ENCODE measurements at places on chromosomes 4 and X. TPM values are rescaled to one million over a fixed set of nuclear protein-coding genes. Genes with fewer than 3 reads are reported as not detected.
A peak's percentile ranks its signal among the peaks of the same experiment; 100 is the strongest.

DNA sequence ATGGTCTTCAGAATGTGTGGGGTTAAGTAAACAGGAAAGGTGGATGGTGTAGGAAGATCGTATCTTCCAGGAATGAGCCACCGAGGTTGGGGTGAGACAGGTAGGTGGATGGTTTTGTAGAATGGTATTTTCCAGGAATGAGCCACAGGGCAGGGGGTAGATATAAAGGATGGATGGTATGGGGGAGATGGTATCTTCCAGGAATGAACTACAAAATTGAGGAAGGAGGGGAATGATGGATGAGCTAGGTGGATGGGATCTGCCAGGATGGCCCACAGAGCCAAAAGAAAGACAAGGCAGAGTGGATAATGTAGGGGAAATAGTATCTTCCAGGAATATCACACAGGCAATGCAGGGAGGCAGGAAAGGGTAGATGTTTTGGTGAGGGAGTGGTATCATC is 60.0 kb downstream of the MAOA start:
- no peak overlapping the region for H3K27ac ChIP-seq
- H3K4me1 ChIP-seq: no peaks in the 10 kb centered on the region
- no peaks in the 10 kb centered on the region for H3K36me3 ChIP-seq

- H3K27me3 ChIP-seq: no peaks in the 10 kb centered on the region
- no peak for DNase-seq
- no peaks in the 10 kb centered on the region for H3K4me1 ChIP-seq
- no peaks in the 10 kb centered on the region for H3K36me3 ChIP-seq
These were observed 296.2 kb downstream of the FRMPD4 start for GRCh38 chrX:12434493-12434892.

TLR10 gene
- 0.17 TPM for total RNA-seq

DNA sequence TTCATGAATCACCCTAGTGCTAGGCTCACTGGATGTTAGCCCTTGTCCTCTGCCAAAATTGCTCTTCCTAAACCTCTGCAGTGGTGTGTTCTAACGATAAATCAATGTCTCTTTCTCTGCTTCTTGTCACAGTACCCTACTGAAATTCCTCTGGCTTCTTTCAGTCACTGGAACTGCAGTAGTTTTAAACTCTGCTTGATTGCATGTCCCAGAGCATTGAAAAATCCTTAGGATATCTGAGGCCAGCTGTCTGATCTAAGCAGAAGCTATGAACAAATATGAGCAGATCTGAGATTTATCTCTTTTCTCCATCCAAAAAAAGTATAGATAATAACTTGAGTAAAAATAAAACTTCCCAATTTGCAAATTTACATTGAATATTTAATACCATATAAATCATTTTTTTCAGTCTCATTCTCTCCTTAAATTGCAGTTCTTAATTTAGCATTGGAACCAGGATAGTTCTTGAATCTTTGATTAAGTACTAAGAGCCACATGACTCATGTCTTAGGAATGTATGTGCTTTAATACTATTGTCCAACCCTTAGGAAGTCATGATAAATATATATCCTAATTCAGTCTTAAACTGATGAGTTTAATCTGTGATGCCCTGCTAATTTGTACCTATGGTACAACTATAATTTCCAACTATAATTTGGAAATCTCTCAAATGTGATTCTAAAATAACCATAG is 169.7 kb downstream of the PDHA2 start:
- H3K27me3 ChIP-seq: no peaks in the 10 kb centered on the region
- H3K36me3 ChIP-seq: no peaks in the 10 kb centered on the region
- no peak overlapping the region for H3K4me3 ChIP-seq
- H3K27ac ChIP-seq: no peak overlapping the region
- H3K4me1 ChIP-seq: no peaks in the 10 kb centered on the region
- DNase-seq: no peak

DNA sequence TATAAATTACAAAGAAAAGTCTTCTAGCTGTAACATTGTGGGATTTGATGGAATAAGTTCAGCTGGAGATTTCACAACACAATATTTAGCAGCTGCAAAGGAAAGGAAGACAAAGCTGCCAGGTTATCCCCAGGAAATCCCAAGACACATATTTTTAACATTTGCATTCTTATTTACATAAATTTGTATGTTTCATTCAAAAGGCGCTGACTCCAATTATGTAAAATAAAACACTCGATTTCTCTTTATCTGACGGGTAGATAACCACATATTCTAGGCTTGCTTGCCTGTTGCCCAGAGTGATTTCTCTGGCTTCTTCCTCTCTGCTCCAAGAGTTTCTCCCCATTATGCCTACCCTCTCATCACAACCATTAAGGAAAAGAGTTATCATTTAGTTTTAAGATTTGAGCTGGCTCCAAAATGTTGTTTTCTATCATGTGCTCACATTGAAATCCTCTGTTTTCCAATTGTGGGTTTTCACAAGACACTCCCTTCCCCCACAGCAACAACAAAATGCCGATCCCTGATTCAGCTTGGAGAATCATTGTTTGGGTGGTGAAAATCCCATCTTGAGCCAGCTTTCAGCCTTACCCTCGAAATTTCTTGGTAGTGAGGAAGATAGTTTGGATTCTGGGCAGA is 128.2 kb upstream of the RASGEF1B start:
- no peaks in the 10 kb centered on the region for H3K36me3 ChIP-seq
- no peaks in the 10 kb centered on the region for H3K27me3 ChIP-seq
- no peak for DNase-seq
- H3K4me1 ChIP-seq: no peaks in the 10 kb centered on the region

PPARGC1A gene
- 89.3 TPM for total RNA-seq

CXorf49 gene
- not detected for total RNA-seq

- H3K4me1 ChIP-seq: no peaks in the 10 kb centered on the region
- H3K36me3 ChIP-seq: no peaks in the 10 kb centered on the region
- no peaks in the 10 kb centered on the region for H3K27me3 ChIP-seq
- no peak for DNase-seq
These were observed 9.1 kb downstream of the SLC7A3 start for GRCh38 chrX:70921709-70922352.

DNA sequence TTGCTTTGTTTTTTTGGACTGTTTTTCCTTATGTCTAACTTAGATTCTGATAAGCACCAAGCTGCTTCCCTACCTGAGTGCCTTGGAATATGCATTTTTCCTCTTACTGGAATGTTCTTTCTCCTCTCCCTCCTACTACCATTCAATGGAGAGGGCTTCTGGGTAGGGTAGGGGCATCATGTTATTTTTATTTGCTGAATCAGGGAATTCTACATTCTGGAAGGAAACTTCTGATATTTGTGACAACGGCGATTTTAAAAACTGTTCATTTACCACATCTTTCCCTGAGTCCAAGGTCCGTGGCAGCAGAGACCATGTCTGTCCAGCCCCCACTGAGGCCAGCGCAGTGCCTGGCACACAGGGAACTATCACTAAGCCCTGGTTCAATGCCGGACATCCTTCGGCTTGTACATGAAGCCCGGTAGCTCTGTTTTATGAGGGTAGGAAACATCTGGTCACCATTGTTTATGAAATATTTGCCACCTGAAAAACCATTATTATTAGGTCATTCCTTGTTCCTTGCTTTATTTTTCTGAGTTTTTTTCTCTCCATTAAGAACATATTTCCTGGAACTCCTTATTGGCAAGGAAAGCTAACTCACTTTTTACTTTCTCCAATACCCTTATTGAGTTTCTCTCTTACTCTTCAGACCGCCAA is 57.0 kb downstream of the PALLD start:
- DNase-seq: no peak
- no peaks in the 10 kb centered on the region for H3K36me3 ChIP-seq
- H3K27ac ChIP-seq: no peak overlapping the region
- no peaks in the 10 kb centered on the region for H3K27me3 ChIP-seq
- H3K4me3 ChIP-seq: no peak overlapping the region

MAGIX gene
- total RNA-seq: 3.7 TPM

DNA sequence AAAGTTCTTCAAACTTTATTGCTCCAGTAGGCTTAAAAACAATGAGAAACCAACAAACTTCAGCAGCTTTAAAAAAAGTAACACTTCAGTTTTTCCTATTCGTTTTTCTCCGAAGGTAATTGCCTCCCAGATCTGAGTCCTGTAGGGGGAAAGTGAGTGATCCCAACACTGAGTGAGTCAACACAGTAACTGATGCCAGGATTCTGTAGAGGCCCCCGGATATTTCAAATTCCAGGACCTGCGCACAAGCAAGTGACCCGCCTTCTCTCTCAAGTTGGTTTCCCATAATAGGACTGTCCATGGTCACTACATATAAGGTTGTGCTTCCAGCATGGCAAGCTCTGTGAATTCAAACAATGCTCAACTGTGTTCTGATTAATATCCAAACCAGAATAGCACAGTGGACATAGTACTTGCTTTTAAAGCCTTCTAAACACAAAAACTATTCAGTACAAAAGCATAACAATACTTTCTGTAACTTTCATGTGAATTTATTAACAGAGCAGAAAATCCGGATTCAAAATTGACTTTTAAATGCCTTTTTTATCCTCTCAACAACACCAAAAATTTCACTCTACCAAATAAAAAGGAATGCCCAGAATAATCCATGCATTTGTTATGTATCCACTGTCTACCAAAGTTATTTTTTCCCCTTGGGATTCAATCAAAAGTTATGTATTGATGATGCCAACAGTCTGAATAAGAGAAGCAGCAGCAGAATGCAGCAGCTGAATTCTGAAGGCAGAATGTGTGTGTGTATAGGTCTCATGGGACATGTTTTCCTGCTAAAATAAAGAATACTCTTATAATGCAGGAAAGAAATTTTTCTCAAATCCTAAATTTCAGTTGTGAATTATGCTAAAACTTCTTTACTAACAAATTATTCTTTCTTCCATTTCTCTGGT is at the start of gene DMD:
Gene DMD (minus strand): TSS at position 194 of the 905 bp plus-strand sequence. CDS start 237 bp downstream, outside the sequence.
- DNase-seq: peak; percentile 36
- H3K4me3 ChIP-seq: peak within 1 kb of the TSS; percentile 64
- H3K27me3 ChIP-seq: no peaks in the 10 kb centered on the region

GRCh38 chr4:142164767-142165500 is 528.6 kb downstream of the IL15 start:
- H3K36me3 ChIP-seq: no peaks in the 10 kb centered on the region
- H3K27me3 ChIP-seq: no peaks in the 10 kb centered on the region
- H3K4me3 ChIP-seq: no peak overlapping the region
- H3K27ac ChIP-seq: no peak overlapping the region
- no peaks in the 10 kb centered on the region for H3K4me1 ChIP-seq

DNA sequence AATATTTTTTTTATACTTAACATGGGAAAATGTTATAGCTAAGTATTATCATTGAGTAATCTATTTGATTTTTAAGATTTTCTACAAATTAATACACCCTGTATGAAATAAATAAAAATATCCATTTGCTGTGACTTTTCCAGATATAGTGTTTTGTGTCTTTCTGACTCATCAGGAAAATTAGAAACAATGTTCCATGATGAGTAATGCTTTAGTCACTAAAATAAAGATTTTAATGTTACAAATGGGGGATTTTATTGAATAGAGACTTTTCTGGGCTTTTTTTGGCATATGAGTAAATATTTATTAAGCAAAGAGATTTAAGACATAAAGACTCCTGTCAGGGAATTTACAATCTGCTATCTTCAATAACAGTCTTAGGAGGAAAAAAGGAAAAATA is 279.2 kb upstream of the NOCT start:
- no peak overlapping the region for H3K27ac ChIP-seq
- H3K27me3 ChIP-seq: no peaks in the 10 kb centered on the region
- DNase-seq: no peak
- no peaks in the 10 kb centered on the region for H3K36me3 ChIP-seq

GRCh38 chr4:35315419-35315818 is 928.9 kb downstream of the ARAP2 start:
- no peaks in the 10 kb centered on the region for H3K4me1 ChIP-seq
- no peaks in the 10 kb centered on the region for H3K36me3 ChIP-seq
- no peaks in the 10 kb centered on the region for H3K27me3 ChIP-seq
- no peak overlapping the region for H3K4me3 ChIP-seq

DNA sequence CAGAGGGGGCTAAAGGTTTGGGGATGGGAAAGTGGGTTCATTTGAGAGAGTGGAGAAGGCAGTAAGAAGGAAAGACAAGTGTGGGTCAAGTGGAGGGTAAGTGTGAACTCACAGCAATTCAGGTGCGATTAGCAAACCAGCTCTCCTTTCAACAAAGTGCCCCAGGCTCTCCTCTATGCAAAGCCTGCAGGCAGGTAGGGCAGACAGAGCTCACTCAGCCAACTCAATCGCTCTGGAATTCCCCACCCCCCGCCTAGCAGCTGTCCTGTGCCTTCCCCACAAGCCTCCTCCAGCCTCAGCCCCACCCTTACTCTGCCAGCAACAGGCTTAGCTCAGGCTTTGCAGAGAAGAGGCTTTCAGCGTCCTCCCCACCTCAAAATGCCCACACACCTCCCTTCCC is 14.8 kb upstream of the MAMLD1 start:
- no peak overlapping the region for H3K27ac ChIP-seq
- no peak overlapping the region for H3K4me3 ChIP-seq
- no peak for DNase-seq
- no peaks in the 10 kb centered on the region for H3K4me1 ChIP-seq
- H3K36me3 ChIP-seq: no peaks in the 10 kb centered on the region
- no peaks in the 10 kb centered on the region for H3K27me3 ChIP-seq

ARFIP1 gene
- total RNA-seq: 11.2 TPM

GRCh38 chrX:123171781-123172180 is 12.3 kb upstream of the GRIA3 start:
- H3K4me3 ChIP-seq: no peak overlapping the region
- no peaks in the 10 kb centered on the region for H3K27me3 ChIP-seq
- H3K4me1 ChIP-seq: no peaks in the 10 kb centered on the region
- H3K36me3 ChIP-seq: no peaks in the 10 kb centered on the region

DNA sequence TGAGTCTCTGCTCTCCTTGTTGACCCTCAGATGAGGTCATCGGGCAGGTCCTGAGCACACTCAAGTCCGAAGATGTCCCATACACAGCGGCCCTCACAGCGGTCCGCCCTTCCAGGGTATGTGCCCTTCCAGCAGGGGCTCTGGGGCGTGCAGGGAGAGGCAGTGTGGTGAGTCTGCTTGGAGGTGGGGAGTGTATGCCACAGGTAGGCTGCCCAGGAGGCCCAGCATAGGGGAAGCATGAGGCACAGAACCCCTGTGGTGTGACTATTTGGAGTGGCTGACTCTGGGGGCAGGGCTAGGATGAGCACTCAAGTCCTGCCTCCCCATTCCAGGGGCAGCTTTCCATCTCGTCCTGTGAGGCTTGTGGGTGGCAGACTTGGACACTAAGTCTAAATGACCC is 3.3 kb upstream of the GDI1 start:
- peaks cover 13% of the 10 kb centered on the region for H3K36me3 ChIP-seq
- no peak overlapping the region for H3K27ac ChIP-seq

DNA sequence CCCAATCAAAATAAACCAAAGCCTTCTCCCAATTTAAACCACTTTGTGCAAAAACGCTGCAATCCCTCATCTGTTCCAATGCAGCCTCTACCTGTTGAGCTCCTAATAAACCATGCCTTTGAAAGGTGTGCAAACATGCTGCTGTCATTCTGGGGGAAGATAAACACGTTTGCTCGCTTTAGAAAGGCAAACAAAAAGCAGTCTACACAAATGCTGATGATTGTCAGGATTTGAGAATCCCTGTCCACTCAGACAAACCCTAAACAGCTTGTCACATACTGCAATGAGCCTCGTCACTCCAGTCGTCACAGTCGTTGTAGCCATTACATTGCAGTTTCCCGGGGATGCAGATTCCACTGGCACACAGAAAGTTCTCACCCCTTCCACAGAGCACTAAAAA is 145.2 kb downstream of the CORIN start:
- no peak overlapping the region for H3K27ac ChIP-seq
- H3K4me3 ChIP-seq: no peak overlapping the region
- H3K27me3 ChIP-seq: no peaks in the 10 kb centered on the region
- H3K36me3 ChIP-seq: no peaks in the 10 kb centered on the region
- no peaks in the 10 kb centered on the region for H3K4me1 ChIP-seq

ADGRG2 gene
- 0.21 TPM for total RNA-seq

GRCh38 chr4:16083241-16084191 is at the start of gene PROM1:
TSS of gene PROM1 (minus strand) at chr4:16084023. CDS start at chr4:16075906, 8,117 bp downstream.
- H3K27ac ChIP-seq: no peak within 1 kb of the TSS
- peaks cover 8% of the 10 kb centered on the region for H3K27me3 ChIP-seq
- no peaks in the 10 kb centered on the region for H3K36me3 ChIP-seq

All from psoas muscle (tissue), 8 donors.